A172 (cell line): ENCODE measurements at places on chromosomes 5 and 9. TPM values are rescaled to one million over a fixed set of nuclear protein-coding genes. Genes with fewer than 3 reads are reported as not detected.

DNA sequence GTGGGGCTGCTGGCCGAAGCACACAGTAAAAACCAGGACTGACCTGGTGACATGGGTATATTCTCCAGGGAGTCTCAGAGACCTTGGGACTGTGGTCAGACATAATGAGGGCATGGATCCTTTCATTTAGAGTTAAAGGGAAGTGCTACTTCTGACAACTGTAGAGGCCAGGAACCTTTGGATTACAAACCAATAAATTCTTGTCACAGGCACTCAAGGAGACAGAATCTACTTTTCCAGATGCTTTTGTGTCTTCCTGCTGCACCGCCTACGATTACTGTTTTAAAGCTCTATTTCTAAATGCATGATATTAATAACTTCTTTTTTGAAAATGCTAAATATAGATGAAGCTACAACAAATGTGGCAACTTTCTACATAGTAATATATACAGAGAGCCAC, 106.5 kb upstream of the LPAR1 start:
- DNase-seq, result no peak

Gene PCDHGC4
- total RNA-seq, result 0.22 TPM in 1 of 2 replicates, not detected in the other

Gene CCL19
- total RNA-seq, result not detected in 2 replicates

Gene FAXDC2
- total RNA-seq, result 1.8 and 3.5 TPM in 2 replicates

Gene NTMT1
- 26.9 and 43.8 TPM in 2 replicates for total RNA-seq

- DNase-seq, result peak; percentile 58
Observed at GRCh38 chr9:134010310-134011173, 14.7 kb upstream of the BRD3OS start.

Gene SH3TC2
- total RNA-seq, result 7.8 and 10.1 TPM in 2 replicates

- DNase-seq, result no peak
Observed at GRCh38 chr5:36346896-36347690, 45.4 kb upstream of the RANBP3L start.

GRCh38 chr9:94887721-94888120, 161.2 kb downstream of the AOPEP start:
- DNase-seq, result no peak

Gene ST8SIA4
- total RNA-seq, result 0.07 TPM in 2 replicates

GRCh38 chr9:95058121-95058785, 259.3 kb downstream of the FANCC start:
- no peak for DNase-seq

Gene HSD17B3
- total RNA-seq, result not detected in 2 replicates

DNA sequence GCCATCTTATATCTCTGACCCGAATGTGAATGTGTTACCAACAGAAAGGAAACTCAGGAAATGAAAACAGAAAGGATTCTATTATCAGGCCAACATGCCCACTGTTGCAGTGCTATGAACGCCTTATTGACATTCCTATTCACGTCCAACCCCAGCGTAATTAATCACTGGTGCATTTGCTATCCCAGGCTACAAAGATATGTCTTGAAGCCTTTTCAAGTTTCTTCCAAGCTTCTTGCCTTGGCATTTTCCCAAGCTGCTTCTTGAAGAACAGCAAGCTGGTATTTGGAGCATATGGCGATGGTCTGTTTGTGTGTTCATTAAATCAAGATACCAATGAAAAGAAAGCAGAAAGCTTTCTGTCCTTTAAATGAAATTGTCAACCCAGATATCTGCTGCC, 579.2 kb upstream of the ZNF462 start:
- DNase-seq, result no peak

DNA sequence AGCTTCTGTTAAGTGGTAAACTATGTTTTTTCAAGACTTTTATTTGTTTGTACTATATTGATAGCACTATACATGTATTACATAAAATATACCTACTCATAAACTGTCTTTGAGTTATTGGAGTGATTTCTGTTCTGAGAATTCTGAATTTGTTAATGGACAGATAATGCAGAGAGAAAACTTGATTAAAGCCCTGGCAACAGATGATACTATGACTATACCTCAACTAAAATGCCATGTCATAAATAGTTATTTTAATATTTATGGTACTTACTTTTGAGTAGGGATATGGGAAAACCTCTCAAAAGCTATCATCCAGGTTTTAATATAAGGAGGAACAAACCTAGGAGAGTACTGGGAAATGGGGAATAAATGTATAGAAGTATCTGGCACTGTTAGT, 947.2 kb upstream of the ARRDC3 start:
- no peak for DNase-seq

DNA sequence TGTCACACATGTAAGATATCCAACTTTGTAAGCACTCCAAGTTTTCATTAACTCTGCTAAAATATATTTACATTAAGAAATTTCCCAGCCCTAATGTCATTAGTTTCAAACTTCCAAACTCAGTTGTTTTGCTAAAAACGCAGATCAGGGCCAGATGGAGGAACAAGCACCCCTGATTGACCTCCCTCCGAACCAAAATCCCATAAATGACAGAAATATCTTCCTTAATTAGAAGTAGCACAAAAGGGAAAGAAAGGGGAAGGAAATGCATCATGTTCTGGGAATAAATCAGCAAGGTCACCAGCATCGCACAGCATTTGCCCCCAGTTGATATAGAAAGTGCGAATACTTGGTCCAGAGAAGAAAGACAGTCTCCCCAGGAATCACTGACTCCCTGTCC, 61.4 kb upstream of the RUFY1 start:
- no peak for DNase-seq

GRCh38 chr5:168796593-168797580, 217.7 kb upstream of the PANK3 start:
- DNase-seq, result no peak

GRCh38 chr9:19026375-19026774, 6.6 kb downstream of the SAXO1 start:
- no peak for DNase-seq

DNA sequence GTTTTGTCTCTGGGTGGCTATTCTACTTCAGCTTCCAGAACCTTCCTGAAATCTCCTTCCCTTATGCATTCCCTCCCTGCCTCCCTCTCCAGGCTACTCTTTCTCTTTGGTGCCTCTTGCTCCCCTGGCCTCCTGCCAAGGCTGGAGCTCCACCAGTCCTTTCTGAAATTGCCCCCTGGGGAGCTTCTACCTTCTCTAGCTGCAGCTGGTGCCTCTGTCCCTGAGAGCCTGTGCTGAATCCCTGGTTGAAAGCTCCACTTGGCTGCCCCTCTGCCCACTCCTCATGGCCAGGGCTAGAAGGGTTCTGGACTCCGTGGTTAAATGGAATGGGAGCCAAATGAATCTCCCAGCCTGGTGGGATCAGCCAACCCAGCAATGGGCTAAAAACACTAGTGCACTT, 80.1 kb downstream of the COL15A1 start:
- no peak for DNase-seq

- no peak for DNase-seq
Observed at GRCh38 chr9:3664044-3664443, 138.2 kb upstream of the RFX3 start.

DNA sequence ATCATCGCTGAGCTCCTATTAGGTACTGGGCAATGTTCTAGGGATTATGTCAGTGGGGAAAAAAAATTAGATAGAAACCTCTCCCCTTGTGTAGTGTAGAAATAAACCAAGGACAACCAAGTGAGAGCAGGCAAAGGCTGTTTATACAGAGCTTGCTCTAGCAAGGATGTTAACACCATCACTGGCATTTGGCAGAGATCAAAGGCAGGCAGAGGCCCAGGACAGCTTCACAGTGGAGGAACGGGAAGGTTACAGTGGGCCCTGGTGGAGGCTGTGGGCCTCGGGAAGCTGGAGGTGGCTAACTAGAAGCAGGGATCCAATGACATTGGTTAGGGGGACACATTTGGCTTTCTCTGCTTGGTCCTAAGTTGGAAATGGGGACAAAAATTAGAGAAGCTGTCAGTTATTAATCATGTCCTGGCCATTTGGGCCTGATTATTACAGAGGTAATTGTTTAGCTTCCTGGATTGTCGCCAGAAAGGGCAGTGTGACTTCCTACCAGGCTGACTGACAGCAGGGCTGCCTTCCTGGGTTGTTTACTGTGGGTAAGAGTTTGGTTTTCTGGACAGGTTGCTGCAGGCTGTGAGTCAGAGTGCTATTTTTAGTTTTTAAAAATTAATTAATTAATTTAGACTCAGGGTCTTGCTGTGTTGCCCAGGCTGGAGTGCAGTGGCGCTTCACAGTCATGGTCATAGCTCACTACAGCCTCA, 259.3 kb downstream of the ROR2 start:
- DNase-seq, result peak; percentile 13

DNA sequence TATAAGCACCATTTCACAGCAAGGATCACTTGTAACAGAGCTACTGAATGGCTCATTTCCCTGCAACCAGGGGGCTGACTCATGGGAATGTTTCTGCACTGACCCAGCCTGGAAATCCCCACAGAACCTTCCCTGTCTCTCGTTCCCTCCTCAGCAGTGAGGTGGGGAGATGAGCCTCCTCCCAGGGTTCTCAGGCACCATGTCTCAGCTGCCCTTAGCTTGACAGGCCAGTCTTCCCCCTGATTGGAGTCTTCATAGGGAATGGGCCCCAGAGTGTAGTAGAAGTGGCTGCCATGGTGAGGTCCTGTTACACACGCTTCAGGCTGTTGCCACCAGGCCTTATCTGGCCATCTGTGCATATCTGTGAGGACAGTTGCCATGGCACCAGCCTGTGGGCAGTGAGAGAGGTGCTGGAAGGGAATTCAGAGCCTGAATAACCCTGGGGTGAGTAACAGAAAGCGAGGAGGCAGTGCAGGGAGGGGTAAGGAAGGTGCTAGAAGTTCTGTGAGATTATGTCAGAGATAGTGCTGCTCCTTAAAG, 324.4 kb downstream of the ENC1 start:
- peak; percentile 98 for DNase-seq

Gene ZNF782
- 6.9 and 12.5 TPM in 2 replicates for total RNA-seq

GRCh38 chr9:22469928-22470544, 23.4 kb downstream of the DMRTA1 start:
- peak; percentile 37 for DNase-seq

- no peak for DNase-seq
Observed at GRCh38 chr5:65142016-65142415, 339.7 kb downstream of the ADAMTS6 start.

DNA sequence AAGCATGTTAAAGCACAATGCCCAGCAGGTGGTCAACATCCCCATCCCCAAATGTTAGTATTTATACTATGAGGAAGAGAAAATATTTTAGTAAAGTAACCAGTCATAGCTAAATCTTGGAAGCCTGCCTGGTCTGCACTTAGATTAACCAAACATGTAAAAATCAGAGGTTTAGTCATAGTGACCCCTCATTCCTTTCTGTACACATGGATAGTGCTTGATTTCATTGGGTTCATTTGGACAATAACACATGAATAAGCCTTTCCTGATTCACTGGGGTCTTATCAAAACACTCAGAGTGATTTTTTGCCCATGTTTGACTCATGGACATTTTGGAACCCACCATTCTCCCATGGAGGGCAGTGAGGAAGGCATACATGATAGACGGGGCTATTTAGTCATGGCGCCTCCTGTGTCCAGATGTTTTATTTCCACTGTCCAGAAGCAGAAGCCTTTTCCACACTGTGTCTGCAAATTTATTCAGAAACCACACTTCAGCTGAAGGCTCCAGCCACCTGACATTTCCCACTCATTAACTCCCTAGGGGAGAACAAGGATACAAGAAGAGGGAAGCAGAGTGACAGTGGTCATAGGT, 32.5 kb downstream of the OR1J1 start:
- DNase-seq, result no peak

DNA sequence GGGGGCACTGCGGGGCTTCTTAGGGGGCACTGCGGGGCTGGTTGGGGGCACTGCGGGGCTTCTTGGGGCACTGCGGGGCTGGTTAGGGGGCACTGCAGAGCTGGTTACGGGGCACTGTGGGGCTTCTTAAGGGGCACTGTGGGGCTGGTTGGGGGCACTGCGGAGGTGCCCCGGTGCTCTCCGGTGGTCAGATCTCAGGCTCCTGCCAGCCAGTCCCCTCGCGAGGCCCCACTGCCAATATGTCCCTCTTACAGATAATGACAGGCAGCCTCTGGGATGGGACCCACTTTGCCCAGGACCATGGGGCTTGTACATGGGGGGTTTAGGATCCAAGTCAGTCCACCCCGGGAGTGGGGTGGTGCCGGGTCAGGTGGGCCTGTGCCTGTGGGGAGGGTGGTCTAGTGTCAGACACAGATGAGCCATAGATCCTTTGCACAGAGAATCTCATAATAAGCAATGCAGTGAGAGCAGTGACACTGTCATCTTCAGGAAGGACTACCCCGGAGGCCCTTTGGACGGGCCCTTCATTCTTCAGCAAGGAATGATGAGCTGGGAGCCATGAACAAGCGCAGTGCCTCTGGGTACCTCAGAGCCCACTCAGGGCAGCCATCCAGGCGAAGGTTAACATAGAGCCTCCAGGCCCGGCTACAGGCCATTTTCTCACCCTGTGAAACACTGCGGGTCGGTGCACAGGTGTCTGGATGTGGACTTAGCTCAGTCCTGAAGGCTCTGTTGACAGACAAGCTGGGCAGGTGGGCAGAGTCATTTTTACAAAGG, 38.2 kb downstream of the COL5A1 start:
- no peak for DNase-seq

Gene TAF11L5
- total RNA-seq, result not detected in 2 replicates

GRCh38 chr9:87213948-87214347, 266.6 kb upstream of the GAS1 start:
- DNase-seq, result no peak

GRCh38 chr9:37727013-37727412, 26.6 kb upstream of the TRMT10B start:
- DNase-seq, result no peak

- DNase-seq, result peak; percentile 100
Observed at GRCh38 chr9:124812441-124812876, 35.5 kb downstream of the OLFML2A start.
